ENCODE measurements at places on chromosomes 12 and 14.

- no peak for DNase-seq
Measured at GRCh38 chr12:64737539-64737938, 21.7 kb downstream of the GNS start.

- no peak for DNase-seq
Measured at GRCh38 chr12:63132201-63132600, 18.8 kb downstream of the AVPR1A start.

DNA sequence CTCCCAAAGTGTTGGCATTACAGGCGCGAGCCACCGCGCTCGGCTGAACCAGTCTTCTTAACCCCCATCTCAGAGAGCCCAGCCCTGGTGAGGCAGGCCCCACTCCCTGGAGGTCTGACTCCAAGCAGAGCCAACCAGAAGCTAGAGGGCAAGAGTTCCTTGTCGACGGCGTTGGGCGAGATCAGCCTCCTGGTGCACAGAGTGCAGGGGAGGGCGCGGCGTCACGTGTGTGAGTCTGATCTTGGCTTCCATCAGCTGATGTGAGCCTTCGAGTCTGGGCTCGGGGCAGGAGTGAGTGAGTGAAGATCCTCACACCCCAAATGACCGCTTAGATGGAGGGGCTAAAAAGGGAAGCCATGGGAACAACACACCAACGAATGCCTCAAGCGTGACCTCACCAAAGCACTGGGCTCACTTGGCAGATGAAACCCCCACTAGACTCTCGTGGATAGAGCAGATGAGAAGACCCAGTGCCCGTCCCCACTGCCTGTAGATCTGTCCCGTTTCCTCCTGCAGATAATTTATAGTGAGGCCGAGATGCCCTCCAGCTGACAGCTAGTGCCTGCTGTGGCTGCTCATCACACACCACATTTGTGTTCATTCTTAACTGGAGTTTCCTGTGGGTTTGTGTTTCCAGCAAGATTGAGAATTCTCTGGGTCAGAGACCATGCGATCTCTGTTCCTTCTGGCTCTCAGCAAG lies 28.6 kb upstream of the ADGRD1 start:
- DNase-seq = no peak

DNA sequence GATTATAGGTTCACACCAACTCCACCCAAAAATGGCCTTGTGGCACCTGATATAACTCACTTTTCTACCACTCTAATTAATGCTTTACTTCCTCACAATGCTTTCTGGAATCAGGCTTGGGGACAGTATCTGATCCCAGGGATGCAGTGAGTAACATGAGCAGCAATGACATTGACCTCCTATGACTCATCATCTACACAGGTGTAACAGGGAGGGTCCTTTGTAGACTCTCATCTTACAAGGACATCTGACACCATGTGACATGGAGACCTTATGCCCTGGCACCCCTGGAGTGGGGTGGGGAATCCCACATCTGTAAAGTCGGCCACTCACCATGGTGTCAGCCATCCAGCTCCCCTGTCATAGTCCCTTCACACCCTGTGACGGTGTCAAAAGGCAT lies 586.4 kb downstream of the MED13L start:
- no peak for DNase-seq

DNA sequence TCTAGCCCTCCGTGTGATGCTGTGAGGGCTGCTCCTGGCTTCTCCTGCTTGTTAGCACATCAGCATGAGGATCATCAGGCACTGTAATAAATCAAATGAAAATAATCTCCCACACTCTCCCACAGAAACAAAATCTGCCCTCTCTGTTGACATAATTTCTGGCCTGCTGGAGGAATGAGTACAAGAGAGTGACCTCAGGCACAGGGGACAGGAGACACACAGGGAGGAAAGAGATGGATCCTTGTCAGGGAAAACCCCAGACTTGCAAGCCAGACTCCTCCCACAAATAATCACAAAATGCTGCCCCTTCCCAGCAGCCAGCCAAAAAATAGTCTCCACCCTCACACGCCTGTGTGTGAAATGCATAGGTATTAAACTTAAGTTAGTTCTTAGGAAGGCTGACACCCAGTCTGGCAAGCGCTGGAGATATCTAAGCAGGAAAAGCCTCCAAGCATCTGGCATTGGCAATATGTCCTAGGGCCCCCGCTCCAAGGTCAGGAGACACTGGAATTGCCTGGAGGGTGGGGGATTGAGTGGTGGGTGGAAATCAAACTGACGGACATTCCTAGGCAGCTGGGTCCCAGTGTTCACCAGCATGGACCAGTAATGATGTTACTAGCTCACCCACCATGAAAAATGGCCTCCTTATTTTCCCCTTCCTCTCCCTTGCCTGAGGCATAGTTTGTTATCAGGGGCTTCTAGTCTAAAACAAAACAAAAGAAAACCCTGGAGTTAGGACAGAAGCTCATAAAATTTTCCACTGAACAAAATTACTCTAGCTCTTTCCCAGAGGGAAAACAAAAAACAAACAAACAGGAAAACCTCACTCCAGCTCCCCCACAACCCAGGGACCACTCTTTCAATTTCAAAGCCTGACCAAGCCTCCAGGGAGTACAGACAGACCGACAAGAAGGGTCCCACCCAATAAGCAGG lies 22.0 kb downstream of the SMUG1 start:
- DNase-seq = no peak

DNA sequence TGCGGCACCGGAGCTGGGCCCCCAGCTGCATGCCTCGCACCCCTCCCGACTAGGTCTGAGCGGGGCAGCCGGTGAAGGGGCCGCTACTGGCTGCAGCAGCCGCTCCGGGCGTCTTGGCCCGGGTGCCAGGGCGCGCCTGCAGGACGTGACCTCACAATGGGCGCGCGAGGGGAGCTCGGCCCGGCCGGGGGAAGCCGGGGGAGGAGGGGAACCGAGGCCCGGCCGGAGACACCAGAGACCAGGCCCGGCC lies 353 bp downstream of the BAG5 start:
- no peak for DNase-seq

- DNase-seq = no peak
Measured at GRCh38 chr14:22803687-22803974, 11.6 kb downstream of the SLC7A7 start.
